Foreskin keratinocyte (primary cell): ENCODE measurements at places on chromosomes 7 and 10. TPM values are rescaled to one million over a fixed set of nuclear protein-coding genes. Genes with fewer than 3 reads are reported as not detected.

Gene VSIR
- total RNA-seq: 4.0 and 5.2 TPM in 2 replicates

Gene CCL26
- not detected in 2 replicates for total RNA-seq

Gene SGMS1
- 25.3 and 27.3 TPM in 2 replicates for total RNA-seq

Gene OAT
- total RNA-seq: 263 and 268 TPM in 2 replicates
